ENCODE measurements at places on chromosomes 2 and 18.

DNA sequence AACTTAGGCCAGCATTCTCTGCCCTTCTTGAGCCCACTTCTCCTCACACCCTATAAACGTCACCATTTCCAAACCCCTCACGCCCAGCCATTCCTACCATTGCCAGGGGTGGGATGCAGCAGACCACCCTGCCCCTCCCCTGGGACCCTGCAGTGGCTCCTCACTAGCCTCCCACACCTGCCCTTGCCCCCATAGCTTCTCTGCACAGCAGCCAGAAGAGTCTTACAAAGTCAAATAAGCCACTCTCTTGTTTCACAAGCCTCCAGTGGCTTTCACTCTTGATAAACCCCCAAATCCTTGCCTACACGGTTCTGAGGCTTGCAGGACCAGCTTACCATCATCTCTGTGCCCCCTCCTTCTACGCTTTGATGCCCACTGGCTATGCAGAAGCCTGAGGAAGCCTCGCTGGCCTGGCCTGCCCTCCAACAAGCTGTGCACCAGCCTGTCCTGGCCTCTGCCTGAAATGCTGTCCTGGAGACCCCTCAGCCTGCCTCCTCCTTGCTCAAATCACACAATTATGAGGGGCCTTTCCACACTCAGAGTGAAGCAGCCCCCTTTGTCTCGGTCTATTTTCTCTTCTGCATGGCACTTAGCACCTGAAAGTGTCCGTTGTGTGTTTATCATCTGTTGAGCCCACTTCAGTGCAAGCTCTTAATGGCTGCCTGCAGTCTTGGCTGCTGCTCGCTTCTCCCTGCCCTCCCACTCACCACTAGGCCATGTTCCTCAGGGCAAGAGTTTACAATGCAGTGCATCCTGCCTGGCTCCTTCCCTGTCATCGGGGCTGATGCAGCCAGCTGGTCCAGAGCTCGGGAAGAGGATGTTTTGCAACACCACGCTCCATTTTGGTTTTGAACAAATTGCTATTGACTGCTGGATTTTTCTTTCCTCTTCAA, 82.6 kb upstream of the RGPD5 start:
- DNase-seq = no peak

GRCh38 chr2:200417366-200417765, 92.5 kb downstream of the KCTD18 start:
- DNase-seq = no peak

DNA sequence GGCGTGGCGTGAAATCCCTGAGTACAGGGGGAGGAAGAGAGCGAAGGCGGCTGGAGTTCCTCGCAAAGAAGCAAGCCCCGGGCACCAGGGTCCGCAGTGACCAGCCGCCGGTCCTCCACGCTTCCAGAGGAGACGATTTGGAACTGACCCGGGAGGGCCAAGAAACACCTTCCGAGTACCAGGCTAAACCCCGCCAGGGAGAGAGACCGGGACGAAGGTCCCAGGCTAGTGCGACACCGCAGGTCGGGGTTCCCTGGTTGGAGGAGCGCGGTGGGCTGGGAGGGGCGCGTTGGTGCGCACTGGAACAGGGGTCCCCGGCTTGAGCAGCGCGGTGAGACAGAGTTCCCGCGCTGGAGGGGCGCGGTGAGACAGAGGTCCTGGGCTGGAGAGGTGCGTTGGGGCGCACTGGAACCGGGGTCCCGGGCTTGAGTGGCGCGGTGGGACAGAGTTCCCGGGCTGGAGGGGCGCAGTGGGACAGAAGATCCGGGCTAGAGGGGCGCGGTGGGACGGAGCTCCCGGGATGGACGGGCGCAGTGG, 901 bp downstream of the WDFY1 start:
- DNase-seq = no peak

DNA sequence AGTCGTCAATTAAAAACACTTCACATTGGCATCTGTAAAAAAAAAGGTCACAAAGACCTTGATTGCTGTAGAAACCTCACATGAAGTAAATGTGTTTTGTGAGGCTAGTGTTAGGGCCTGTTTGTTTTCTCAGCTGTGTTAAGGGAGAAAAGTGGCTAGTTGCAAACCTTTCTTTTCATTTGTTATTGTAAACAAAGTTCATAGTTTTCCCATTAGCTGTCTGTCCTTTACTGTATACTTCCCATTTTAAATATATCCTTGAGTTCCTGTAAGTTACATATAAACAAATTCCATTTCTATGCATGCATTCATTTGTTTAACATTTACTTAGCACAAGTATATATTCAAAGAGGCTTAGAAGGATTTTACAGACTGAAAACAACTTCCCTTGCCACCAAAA, 1250.2 kb downstream of the LRP1B start:
- DNase-seq = no peak

DNA sequence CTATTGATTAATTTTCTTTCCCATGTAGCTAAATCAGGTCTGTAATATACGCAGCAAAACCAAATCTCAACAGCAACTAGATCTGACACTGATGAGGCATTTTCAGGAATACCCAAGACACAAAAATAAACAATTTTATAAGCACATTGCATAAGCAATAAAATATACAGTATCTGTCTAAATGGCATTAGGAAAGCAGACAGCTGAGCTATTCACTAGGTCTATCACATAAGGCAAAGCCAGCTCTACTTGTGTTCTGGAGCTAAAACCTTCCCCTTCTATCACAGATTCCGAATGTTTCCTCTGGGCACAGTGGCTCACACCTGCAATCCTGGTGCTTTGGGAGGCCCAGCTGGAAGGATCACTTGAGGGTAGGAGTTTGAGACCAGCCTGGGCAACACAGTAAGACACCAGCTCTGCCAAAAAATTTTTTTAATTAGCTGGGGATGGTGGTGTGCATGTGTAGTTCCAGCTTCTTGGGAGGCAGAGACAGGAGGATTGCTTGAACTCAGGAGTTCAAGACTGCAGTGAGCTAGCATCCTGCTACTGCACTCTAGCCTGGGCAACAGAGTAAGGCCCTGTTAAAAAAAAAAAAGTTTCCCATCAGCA, 21.1 kb downstream of the PTPN2 start:
- DNase-seq = no peak

- no peak for DNase-seq
These were observed 227.8 kb upstream of the RBBP8 start for GRCh38 chr18:22705328-22705727.

- DNase-seq = no peak
These were observed 634 bp downstream of the SPATS2L start for GRCh38 chr2:200306931-200307723.

DNA sequence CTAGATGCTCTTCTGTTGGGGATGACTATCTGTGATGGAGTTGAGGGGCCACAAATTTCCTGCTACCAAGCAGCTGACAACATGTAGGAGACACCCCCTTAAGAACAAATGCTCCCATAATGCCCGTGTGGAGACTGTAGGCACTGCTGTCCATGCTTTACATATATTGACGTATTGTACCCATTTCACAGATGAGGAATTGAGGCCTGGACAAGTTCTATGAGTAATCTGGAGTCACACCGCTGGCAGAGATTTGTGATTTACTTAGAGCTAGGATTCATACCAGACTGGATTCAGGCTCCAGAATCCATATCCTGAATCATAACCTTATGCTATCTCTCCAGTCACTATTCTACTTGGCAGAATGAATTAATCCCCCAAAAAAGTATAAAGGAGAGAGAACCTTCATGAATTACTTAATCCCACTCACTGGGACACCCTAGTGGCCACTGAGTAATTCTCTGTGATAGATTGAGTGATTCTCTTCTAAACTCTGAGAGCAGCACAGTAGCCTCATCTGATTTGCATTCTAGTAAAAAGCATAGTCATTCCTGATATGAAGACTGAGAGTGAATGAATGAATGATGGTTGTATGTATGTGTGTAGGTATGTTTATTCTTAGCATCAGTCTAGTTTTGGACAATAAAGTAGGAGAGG, 460.7 kb upstream of the MEIS1 start:
- DNase-seq = no peak

DNA sequence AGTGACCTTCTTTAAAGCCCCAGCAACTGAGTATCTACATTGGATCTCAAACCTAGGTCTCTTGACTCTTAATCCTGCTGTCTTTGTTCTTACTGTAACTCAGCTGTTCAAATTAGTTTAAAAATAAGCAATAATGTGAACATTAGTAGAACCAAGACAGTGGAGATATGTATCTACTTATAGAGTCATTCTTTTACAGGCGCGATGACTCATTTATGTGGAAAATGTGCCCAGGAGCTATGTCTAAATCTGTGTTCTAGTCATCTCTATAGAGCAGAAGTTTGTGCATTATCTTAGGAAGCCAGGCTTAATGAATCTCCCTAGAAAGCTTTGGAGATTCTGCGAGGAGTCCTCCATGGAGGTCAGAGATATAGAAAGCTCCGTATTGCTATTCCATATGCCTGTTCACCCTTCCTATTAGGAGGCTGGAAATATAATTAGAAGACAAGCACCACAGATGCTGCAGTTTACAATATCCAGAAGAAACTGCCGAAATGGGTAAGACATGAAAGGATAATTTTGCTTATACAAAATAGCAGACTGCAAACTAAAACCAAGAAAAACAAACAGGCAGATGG, 211.6 kb downstream of the TRIB2 start:
- DNase-seq = no peak

GRCh38 chr2:150204451-150204850, 283.0 kb downstream of the RND3 start:
- no peak for DNase-seq

DNA sequence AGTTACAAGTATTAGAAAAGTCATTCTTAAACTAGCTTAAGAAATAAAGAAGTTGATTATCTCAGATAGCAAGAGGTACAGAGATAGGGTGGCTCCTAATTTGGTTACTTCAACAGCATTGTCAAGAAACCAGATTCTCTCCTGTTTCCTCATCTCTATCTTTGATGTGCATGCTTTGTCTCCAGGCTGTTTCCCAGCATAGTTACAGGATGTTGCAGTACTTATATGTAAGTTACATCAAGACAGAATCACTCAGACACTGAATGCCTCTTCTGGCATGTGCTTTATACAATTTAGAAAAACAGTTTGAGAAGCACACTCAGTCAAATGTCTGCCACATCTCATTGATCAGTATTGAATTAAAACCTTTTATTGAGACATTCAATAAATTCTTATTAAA, 189.5 kb upstream of the UBE2E3 start:
- DNase-seq = no peak

GRCh38 chr18:74123200-74123599, 24.4 kb downstream of the FBXO15 start:
- no peak for DNase-seq

GRCh38 chr2:203928849-203929248, 7.7 kb upstream of the ICOS start:
- no peak for DNase-seq

- no peak for DNase-seq
These were observed 1237.8 kb downstream of the SUCLG1 start for GRCh38 chr2:83221258-83221657.

DNA sequence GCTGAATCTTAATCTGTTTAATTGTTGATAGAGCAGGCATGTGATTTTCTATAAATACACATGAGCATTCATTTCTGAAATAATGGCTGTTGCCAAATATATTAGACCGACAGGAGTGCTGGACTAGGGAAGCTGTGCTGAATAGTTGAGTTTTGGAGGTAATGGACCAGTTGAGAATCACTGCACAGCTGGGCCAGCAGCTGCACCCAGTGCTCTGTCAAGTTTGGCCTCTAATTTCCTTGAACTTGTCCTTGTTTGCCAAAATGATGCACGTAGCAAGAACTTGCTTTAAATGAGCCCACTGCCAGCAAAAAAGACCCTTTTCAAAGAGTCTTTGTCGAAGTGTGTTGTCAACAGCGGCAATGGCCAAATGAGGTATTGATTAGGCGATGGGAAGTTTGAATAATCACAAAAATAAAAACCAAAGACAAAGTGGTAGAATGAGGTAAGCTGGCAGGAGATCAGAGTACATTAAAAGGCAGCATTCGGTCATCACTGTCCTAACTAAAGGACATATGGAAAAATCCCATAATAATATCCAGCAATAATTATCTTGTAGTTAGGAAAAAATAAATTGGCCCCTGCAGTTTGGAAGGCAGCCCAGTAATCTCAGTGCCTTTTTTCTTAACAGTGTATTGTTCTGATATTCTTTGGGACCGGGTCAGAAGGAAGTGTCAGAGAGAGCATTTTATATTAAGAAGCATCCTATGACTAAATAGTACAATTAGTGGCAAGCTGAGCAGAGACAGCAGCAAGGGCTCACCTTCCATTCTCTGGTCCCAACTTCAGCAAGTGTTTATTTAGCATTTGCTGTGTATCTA, 126.2 kb downstream of the RAPGEF4 start:
- no peak for DNase-seq

DNA sequence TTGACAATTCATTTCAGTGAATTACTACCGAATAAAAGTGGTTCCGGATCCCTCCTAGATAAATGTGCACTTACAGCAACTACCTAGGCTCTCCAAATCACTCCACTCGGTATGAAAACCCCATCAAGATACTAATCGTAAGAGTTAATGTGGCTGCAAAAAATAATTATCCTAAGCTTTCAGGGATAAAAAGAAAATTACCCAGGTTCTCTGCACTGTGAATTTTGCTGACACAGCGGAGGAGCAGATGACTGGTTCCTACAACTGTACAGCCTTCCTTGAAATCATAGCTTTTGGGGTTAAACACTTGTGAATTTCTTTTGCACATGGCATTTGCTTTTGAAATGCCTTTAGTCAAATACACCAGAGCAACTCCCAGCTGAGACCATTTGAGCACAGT, 104.7 kb downstream of the CD226 start:
- DNase-seq = no peak

GRCh38 chr18:71189581-71189980, 900.7 kb downstream of the SOCS6 start:
- DNase-seq = no peak

- DNase-seq = no peak
These were observed 184.2 kb downstream of the PDE1A start for GRCh38 chr2:182242609-182243008.

DNA sequence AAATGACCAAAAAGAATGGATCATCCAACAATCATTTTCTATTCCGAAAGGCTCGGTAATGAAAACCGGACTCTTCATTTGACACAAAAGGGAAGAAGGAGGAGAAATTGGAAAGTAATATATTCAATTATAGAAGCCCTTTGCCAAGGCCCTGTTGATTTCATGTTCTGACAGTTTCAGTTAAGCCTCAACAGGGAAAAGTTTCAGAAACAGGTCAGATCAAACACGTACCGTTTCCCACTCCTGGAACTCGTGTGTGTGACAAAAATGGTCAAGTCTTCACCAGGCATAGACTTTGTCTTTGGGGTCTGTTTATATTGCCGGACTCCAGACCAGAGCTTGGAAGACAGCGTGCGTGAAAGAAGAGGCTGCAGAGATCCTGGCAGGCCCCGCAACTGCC, 101.3 kb upstream of the BCL2L11 start:
- DNase-seq = no peak

- DNase-seq = no peak
These were observed 47.6 kb downstream of the PLB1 start for GRCh38 chr2:28543316-28544035.

GRCh38 chr2:241179899-241180298, 8.6 kb upstream of the ANO7 start:
- no peak for DNase-seq

- DNase-seq = no peak
These were observed 32.3 kb downstream of the AFF3 start for GRCh38 chr2:100109986-100110613.

DNA sequence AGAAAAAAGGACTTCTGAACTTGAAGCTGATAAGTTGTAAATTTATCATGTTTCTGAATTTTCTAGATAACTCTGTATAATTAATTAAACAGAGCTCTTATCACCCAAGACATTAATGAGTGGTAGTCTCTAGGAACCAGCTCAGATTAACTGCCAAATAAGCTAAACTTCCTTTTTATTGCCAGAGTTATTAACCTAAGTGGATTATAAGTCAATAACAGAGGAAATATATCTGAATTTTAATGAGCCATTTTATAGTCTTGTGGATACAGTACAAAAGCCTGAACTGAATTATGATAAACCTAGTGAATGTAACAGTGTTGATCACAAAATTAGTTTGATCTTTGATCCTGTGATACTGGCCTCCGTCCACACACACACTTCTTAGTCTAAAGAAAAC, 111.5 kb downstream of the COMMD1 start:
- no peak for DNase-seq
